CD4-positive, alpha-beta T cell treated with Interleukin-10 for 1 hour (primary cell): ENCODE measurements at places on chromosomes 16 and 17.

- no peak for DNase-seq
Observed at GRCh38 chr16:87328846-87329245, 11.7 kb upstream of the C16orf95 start.

GRCh38 chr17:4554997-4555799, at the start of gene MYBBP1A:
Gene MYBBP1A (minus strand): TSS chr17:4555384. CDS start chr17:4555324, 60 bp downstream.
- DNase-seq: peak; percentile 97

DNA sequence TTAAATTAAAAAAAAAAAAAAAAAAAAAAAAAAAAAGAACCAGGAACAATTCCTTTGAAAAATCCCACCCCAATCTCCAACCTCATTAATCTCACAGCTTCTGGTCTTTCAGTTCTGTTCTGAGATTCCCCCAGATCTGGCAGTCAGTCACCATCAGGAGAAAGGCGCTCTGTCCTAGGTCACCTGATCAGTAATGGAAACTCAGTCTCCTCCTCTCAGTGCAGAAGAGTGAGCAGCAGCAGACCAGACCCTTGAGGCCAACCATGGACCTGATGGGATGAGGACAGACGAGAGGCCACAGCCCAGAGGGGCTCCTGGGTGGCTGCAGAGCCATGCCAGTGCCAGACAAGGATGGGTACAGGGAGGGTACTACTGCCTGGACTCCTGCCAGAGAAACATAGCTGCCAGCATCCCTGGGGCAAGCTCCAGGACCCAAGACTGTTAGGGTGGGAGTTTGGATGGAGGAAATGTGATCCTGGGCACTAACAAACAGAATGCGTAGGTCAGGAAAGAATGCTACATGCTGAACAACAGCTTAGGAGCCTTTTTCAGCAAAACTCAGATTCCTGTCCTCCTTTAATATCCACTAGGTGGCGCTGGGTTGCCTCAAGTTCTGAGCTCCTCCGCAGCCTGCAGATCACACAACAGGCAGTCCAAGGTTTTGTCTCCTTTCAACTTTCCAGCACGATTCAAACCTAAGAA, 28.7 kb downstream of the MPG start:
- peak; percentile 75 for DNase-seq

DNA sequence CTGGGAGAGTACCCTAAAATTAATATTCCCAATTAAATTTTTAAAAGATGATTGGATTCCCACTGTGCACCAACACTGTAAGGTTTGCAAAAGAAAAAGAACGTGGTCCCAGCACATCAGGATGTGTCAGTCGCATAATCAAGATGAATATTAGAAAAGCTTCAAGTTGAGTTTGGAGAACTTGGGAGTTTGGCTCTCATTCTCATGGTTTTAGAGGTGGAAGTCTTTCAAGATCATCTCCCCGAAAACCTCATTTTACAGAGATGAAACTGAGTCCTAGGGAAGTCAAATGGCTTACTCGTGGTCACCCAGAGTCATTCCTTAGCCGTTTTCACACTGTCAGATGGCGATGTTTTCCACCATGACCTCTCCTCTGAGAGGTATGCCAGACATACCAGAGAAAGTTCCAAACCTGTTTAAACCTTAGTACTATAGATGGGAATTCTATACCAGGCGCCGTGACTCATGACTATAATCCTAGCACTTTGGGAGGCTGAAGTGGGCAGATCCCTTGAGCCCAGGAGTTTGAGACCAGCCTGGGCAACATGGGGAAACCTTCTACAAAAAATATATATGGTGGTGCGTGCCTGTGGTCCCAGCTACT, 1.2 kb downstream of the SEC14L1 start:
- DNase-seq: no peak

DNA sequence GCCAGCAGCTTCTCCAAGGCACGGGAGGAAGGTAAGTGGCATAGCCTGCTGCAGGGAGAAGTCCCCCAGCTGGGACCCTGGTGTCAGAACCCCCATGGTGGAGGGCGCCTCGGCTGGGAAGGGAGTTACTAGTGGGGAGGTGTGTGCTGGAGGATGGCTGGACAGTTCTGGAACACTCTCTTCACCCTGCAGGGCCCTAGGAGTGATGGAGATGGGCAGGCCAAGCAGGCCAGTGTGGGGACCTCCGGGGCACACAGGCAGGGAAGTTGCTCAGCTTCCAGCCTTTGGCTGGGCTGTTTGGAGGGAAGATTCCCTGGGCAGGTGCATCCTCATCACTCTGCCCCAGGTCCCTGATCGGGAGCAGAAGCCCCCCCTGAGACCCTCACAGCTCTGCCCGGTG, 696 bp downstream of the C17orf99 start:
- no peak for DNase-seq

DNA sequence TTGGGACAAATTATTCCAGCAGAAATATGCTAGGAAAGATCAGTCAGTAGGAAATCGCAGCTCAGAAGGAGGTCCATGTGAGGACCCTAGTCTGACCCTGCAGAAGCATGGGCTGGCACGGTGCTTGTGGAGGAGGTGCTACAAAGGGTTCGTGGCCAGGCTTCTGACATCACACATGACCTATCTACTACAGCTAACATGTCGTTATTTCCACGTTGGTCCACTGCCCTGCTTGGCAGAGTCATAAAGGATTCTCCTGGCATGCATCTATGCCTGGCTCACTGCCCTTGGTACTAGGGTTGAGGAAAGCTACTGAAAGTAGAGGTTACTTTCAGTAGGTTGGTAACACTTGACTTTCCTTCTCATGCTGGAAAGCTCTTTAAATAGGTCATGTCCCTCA, 118.1 kb upstream of the SHISA6 start:
- DNase-seq: no peak

- no peak for DNase-seq
Observed at GRCh38 chr16:12295395-12295794, 318.9 kb downstream of the SNX29 start.

DNA sequence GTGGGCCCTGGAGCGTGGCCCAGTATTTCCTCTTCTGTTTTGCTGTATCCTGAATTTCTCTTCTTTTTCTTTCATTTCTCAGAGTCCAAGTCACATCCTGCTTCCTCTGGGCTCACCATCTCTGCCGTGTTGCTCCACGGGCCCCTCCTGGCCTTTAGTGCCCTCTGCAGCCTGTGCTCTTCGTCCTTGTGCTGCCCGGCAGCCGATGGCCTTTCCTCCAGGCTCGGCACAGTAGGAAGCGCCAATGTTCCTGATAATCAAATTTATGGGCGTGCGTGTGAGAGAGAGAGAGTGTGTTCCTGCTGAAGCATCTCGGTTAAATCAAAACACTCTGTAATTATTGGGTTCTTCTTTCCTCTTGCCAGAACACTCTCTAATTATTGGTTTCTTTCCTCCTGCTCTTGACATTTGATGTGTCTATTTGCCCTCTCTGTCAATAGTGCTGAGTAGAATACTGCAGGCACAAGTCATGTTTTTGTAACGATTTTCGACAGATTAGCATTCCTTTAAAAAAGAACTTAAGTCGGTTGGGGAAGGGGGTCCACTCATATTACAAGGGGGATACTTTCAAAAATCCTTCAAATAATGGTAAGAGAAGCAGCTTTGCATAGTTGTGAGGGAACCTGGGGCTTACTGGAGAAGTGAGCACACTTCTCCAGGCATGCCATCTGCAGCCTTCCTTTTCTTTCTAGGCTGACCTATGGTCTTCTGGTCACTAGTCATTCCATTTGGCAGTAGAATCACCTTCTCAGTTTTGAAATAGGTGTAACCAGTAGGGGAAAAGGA, 126.6 kb downstream of the RPTOR start:
- DNase-seq: no peak

- DNase-seq: no peak
Observed at GRCh38 chr16:50800074-50800473, 58.2 kb downstream of the CYLD start.

- no peak for DNase-seq
Observed at GRCh38 chr17:16313139-16314090, 39.9 kb downstream of the CENPV start.

- no peak for DNase-seq
Observed at GRCh38 chr17:70137451-70138230, 31.7 kb upstream of the KCNJ2 start.

GRCh38 chr17:45288825-45289224, 26.9 kb upstream of the SPATA32 start:
- DNase-seq: no peak

GRCh38 chr17:77025781-77026180, 115.0 kb upstream of the SEC14L1 start:
- DNase-seq: no peak

DNA sequence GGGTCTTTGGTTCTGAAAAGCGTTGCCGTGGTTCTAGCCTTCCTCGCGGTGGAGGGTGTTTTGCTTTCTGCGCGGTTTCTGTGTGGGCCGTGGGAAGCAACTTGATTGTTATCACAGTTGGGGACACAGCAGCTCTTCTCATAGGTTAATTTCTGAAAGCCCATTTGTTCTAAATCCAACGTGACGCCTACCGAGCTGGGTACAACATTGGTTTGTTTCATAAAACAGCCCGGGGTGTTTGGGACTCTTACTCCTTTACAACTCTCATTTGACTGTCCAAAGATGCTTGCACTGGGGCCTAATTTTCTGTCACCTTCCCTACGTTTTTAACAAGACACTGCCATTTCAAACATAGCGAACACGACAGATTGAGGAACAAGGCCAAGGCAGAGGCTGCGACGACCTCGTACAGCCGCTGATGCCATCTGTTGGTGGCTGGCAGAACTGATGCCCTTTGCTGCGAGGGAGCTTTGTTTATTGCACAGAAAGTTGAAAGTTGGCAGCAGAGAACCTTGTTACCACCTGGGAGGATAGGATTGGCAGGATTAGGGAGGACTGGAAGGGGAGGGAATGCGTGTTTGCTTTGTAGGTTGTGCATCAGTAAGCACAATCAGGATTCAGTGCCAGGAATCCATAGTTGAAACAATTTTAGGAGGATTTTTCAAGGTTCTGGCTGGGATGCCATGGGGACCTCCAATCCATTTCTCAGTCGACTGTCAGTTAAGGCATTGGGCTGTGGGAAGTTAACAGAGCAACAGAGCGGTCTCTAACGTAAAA, 98.3 kb downstream of the PITPNC1 start:
- DNase-seq: peak; percentile 89

- DNase-seq: no peak
Observed at GRCh38 chr16:19162085-19162484, 6.0 kb upstream of the SYT17 start.

DNA sequence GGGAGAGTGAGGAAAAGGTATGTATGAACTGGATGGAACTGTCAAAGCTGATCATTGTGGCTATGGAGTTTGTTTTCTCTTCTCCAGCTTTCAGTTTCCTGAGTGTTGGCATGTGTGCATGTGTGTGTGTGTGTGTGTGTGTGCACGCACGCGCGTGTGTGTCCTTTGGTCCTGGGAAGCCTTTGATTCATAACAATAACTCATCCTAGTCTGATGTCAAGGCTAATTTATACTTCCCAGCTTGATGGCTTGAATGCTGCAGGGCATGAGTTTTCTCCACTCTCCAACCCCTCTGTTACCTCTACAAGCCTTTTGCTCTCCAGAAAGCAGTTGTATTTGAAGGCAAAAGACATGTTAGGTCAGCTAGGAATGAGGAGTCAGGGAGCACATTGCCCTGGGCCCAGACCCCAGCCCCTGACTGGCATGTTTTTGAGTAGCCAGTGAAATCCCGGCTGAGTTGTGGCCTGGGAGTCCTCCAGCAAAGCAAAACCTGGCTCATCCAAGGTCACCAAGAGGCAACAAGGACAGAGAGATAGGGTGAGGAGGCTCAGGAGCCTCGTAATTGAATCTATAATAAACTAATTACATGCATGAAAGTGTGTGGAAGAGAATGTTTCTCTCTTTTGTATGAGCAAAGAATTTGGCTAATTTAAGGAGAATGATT, 8.9 kb upstream of the CDC42EP4 start:
- no peak for DNase-seq

GRCh38 chr17:78381601-78382232, 3.3 kb downstream of the PGS1 start:
- peak; percentile 73 for DNase-seq

- no peak for DNase-seq
Observed at GRCh38 chr16:62967163-62967562, 930.9 kb upstream of the CDH8 start.

- no peak for DNase-seq
Observed at GRCh38 chr17:286571-286970, 66.0 kb downstream of the RPH3AL start.

GRCh38 chr16:3188925-3189825, 1.2 kb downstream of the OR1F1 start:
- peak; percentile 34 for DNase-seq

GRCh38 chr16:4377573-4378154, 6.0 kb downstream of the VASN start:
- DNase-seq: no peak

- no peak for DNase-seq
Observed at GRCh38 chr16:55263271-55264250, 60.4 kb upstream of the IRX6 start.
